CD8-positive, alpha-beta T cell (primary cell): ENCODE measurements at places on chromosomes 11 and 22. TPM values are rescaled to one million over a fixed set of nuclear protein-coding genes. Genes with fewer than 3 reads are reported as not detected.

Gene MYEOV
- total RNA-seq: 0.57 TPM

Gene MS4A14
- not detected for total RNA-seq

Gene YPEL1
- total RNA-seq: 3.3 TPM

Gene APOL5
- not detected for total RNA-seq

Gene CRACR2B
- total RNA-seq: 0.30 TPM

Gene CCDC87
- total RNA-seq: 0.53 TPM

Gene APOA4
- not detected for total RNA-seq
